ENCODE measurements at places on chromosomes 6 and 20.

- DNase-seq: no peak
Measured at GRCh38 chr6:129248946-129249345, 366.0 kb downstream of the LAMA2 start.

GRCh38 chr20:5511930-5512329 lies 195.2 kb upstream of the PROKR2 start:
- no peak for DNase-seq

- DNase-seq: no peak
Measured at GRCh38 chr6:143179901-143180612, 119.4 kb downstream of the AIG1 start.

DNA sequence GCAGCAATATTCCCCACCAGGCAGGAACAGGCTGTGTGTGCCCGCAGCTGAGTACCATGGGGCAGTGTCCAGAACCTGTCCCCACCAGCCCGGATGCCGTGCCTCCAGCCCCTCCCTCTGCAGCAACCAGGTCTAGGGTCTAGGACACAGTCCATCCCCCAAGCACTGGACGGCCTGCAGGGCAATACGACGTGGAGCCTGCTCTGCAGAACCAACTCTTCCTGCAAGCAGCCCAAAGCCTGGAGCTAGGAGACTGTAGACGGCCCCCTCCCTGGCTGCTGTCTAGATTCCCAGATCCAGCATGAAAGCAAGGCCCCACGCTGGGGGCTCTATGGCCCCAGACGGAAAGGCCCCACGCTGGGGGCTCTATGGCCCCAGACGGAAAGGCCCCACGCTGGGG lies 128.2 kb upstream of the AFDN start:
- DNase-seq: no peak

- DNase-seq: peak; percentile 87
Measured at GRCh38 chr20:44407402-44408184, 52.1 kb downstream of the HNF4A start.

DNA sequence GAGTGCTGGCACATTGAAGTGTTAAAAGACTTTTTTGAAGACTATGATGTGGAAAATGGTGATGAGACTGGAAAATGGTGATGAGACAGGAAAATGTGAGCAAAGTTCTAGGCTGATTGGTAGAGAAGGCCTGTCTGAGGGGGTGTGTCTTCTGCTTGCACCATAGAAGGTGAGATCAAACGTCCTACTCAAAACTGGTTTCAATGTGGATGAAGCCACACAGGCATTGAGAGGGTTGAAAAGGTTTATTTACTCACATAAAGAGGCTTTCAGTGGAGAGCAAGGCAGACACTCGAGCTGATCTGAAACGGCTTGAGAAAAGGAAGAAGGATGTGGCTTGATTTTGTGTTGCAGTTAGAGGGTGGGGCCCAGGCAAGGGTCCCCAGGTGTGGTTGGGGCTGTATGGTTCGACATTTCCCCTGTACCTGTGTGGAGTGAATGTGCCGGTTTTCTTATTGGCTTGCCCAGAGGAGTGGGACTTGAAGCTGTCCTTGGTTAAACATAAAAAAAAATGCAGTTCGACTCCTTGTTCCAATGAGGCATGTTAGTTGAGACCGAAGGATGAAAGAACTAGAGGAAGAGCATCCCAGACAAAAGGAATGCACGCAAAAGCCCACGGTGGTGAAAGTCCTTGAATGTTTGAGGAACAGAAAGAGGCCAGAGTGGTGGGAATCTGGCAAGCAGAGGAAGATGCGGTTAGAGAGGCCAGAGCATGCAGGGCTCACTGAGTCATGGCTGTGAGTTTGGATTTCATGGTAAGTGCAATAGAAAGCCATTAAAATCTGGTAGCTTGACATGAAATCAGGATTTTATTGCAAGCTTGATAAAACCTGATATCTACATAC lies 172.3 kb downstream of the EPM2A start:
- DNase-seq: no peak
